BJ (cell line): ENCODE measurements at places on chromosomes 6 and 20. TPM values are rescaled to one million over a fixed set of nuclear protein-coding genes. Genes with fewer than 3 reads are reported as not detected.

GRCh38 chr6:107794771-107795170 is 29.3 kb downstream of the SCML4 start:
- DNase-seq = no peak

- DNase-seq = no peak
These were observed at the start of gene VIP for GRCh38 chr6:152750694-152751093. Gene VIP, plus strand, starts transcription at chr6:152750797. Its CDS starts 1,381 bp downstream, at chr6:152752178.

DNA sequence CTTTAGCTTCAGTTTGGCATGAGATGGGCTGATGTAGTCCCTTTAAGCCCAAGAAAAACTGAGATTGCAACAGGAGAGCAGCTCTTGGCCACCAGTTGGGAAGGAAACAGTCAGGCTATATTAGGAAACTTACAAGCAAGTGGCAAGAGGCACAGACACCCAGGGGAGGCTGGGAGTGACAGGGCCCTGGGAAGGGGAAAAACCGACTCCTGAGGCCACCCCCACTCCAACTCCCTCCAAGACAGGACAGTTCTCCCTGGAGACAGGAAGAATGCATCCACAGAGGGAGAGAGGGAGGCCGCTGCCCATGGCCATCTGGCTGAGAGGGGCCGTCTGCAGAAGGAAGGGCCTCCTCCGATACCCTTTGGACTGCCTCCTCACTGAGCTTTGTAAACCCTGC is 20.5 kb downstream of the JPH2 start:
- DNase-seq = peak; percentile 30

Gene GLP1R
- polyA plus RNA-seq = not detected in 2 replicates

GRCh38 chr6:142702501-142703460 is 242.2 kb downstream of the HIVEP2 start:
- no peak for DNase-seq

Gene CCND3
- 20.0 and 38.5 TPM in 2 replicates for polyA plus RNA-seq

GRCh38 chr20:55650657-55651360 is 354.5 kb downstream of the CBLN4 start:
- no peak for DNase-seq

DNA sequence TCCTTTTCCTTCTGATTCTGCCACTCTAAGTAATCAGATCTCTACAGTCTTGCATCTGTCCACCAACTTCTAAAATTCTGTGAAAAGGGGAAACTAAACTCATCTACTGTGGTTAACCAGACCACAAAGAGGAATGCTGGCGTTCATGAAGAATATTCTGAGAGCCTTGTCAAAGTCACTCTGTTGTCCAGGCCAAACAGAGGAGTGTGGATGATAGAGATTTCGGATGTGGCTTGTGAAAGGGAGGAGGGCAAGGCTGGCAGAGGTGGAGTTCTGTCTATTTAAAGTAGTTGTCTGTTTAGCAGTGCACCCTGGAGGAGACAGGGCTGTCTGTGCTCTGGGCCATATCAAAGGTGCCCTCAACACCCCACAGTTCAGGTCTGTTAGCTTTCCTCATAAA is 33.9 kb downstream of the CCN2 start:
- no peak for DNase-seq
